ENCODE measurements at places on chromosomes 13 and 19. TPM values are rescaled to one million over a fixed set of nuclear protein-coding genes. Genes with fewer than 3 reads are reported as not detected.

The ZNF565 gene
- 6.3 TPM for total RNA-seq

The LHB gene
- not detected for total RNA-seq

The GPR12 gene
- not detected for total RNA-seq

The CEACAM3 gene
- total RNA-seq: not detected

The SELENOV gene
- total RNA-seq: not detected

The ADGRE2 gene
- total RNA-seq: 3.1 TPM

The PPM1N gene
- 1.1 TPM for total RNA-seq

The SIGLEC14 gene
- not detected for total RNA-seq

The ITM2B gene
- total RNA-seq: 93.4 TPM

The KCNK6 gene
- total RNA-seq: 23.0 TPM

The EXOC3L2 gene
- 0.11 TPM for total RNA-seq

The TEX29 gene
- total RNA-seq: not detected

Measured in placental epithelial cell (primary cell).